Adrenal gland (tissue), 19 donors: ENCODE measurements at places on chromosomes 13 and 19. TPM values are rescaled to one million over a fixed set of nuclear protein-coding genes. Genes with fewer than 3 reads are reported as not detected.

- no peak overlapping the region for H3K27ac ChIP-seq
- peaks cover 5% of the 10 kb centered on the region for H3K4me1 ChIP-seq
Observed at GRCh38 chr19:42563352-42564210, 31.1 kb downstream of the CEACAM8 start.

The DKKL1 gene
- 0.56 TPM for polyA plus RNA-seq

GRCh38 chr13:85140192-85140591 is 659.0 kb downstream of the SLITRK6 start:
- no peaks in the 10 kb centered on the region for H3K4me1 ChIP-seq
- H3K27ac ChIP-seq: no peak overlapping the region
- no peak overlapping the region for H3K4me3 ChIP-seq
- no peaks in the 10 kb centered on the region for H3K27me3 ChIP-seq

DNA sequence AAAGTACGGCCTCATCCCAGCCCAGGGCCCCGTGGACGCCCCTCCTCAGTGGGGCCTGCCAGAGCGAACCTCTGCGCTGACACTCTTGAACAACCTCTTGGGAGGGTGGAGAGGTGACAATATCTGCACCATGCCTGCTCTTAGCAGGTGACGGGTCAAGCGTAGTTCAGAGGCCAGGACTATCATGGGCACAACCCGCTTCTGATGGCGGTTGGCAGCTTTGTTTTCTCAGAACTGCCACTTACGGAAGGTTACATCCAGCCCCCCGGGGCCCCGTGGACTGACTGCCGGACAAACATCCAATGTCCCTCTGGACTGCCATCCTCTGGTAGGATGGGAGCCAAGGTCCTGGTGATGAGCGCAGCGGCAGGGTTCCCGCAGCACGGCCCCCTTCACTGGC is 91.1 kb downstream of the TUBA3C start:
- H3K27ac ChIP-seq: no peak overlapping the region
- H3K4me1 ChIP-seq: no peaks in the 10 kb centered on the region
- H3K36me3 ChIP-seq: no peaks in the 10 kb centered on the region
- DNase-seq: no peak

DNA sequence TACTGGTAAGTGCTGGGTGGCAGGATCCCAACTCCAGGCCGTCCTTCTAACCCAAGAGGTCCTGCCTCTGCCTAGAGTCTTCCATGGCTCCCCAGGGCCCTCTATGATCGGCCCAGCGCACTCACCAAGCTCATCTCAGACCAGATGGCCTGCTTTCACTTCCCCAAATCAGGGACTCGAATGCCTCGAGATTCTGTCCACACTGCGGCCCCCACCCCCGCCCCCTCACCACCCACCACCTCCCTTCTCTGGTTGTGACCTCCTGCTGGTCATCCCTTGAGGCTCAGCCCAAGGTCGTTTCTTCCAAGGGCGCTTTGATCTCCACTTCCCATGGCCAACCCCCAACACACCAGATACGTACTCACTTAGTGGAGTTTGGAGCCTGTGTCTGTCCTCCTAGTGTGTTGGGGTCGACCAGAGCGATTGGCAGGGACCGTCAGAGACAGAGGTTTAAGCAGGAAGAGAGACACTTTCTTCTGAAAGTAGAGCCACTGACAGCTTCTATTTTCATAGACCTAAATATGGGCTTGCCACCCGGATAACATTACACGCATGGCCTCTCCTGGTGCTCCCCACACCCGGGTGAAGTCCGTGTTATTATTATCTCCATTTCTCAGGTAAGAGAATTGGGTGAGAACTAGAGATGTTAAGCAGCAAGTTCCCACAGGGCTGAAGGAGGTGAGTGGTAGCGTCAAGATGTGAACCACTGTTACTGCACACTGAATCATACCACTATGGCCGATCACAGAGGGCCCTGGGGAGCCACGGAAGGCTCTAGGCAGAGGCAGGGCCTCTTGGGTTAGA is at the start of gene FCER2:
TSS of gene FCER2 (minus strand) at position 478 of the 804 bp plus-strand sequence. CDS start 2,371 bp downstream, outside the sequence.
- peaks cover 5% of the 10 kb centered on the region for H3K27me3 ChIP-seq
- H3K27ac ChIP-seq: no peak within 1 kb of the TSS
- no peaks in the 10 kb centered on the region for H3K36me3 ChIP-seq
- no peak within 1 kb of the TSS for H3K4me3 ChIP-seq

GRCh38 chr19:5293612-5294378 is 46.8 kb downstream of the PTPRS start:
- peaks cover 22% of the 10 kb centered on the region for H3K4me1 ChIP-seq
- DNase-seq: peak; percentile 44
- H3K27me3 ChIP-seq: no peaks in the 10 kb centered on the region
- no peak overlapping the region for H3K27ac ChIP-seq
- H3K36me3 ChIP-seq: no peaks in the 10 kb centered on the region

DNA sequence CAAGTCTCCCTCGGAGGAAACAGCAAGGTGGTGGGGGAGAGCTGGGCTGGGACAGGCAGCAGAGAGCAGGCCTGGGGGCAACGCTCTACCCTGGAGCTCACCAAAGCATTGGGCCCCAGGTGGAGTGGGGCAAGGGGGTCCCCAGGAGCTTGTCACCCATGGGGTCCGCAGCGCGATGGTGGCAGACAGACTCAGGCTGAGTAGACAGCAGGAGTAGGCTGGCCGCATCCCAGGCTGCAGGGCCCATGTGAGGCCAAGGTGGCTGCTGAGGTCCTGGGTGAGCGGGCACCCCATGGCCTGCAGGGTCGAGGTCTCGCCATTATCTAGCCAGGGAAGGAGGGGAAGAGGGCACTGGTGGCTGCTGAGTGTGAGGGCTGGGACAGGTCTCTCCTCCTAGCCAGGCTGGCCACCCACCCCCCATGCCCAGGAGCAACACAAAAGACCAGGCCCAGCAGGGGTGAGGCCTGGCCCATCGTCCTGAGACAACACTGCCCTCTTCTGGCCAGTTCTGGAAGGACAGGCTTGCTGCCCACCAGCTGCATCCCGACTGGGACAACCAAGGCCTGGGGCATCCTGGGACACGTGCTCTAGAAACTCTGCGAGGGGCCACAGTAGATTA is 33.1 kb downstream of the CEBPG start:
- H3K4me1 ChIP-seq: no peaks in the 10 kb centered on the region
- DNase-seq: peak; percentile 72
- no peak overlapping the region for H3K4me3 ChIP-seq
- H3K36me3 ChIP-seq: no peaks in the 10 kb centered on the region
- H3K27me3 ChIP-seq: no peaks in the 10 kb centered on the region

The CYP4F2 gene
- not detected for polyA plus RNA-seq

- H3K27ac ChIP-seq: no peak overlapping the region
- no peak for DNase-seq
- H3K36me3 ChIP-seq: no peaks in the 10 kb centered on the region
- no peaks in the 10 kb centered on the region for H3K27me3 ChIP-seq
- H3K4me3 ChIP-seq: no peak overlapping the region
Observed at GRCh38 chr19:56829596-56829995, 10.9 kb downstream of the PEG3 start.

GRCh38 chr13:39956036-39956435 is 300.6 kb downstream of the COG6 start:
- no peak overlapping the region for H3K27ac ChIP-seq
- no peaks in the 10 kb centered on the region for H3K4me1 ChIP-seq
- no peak overlapping the region for H3K4me3 ChIP-seq
- no peak for DNase-seq

GRCh38 chr13:108451121-108451520 is 178.3 kb upstream of the MYO16 start:
- H3K4me1 ChIP-seq: no peaks in the 10 kb centered on the region
- no peak for DNase-seq
- H3K4me3 ChIP-seq: no peak overlapping the region
- H3K27ac ChIP-seq: no peak overlapping the region
- H3K27me3 ChIP-seq: no peaks in the 10 kb centered on the region
- no peaks in the 10 kb centered on the region for H3K36me3 ChIP-seq

GRCh38 chr19:39568604-39569003 is 28.6 kb upstream of the EID2 start:
- H3K27me3 ChIP-seq: no peaks in the 10 kb centered on the region
- H3K27ac ChIP-seq: no peak overlapping the region
- no peak for DNase-seq
- H3K36me3 ChIP-seq: no peaks in the 10 kb centered on the region

The TMEM59L gene
- 1.9 TPM for polyA plus RNA-seq

The CYP2A6 gene
- 0.57 TPM for polyA plus RNA-seq

The ZNF333 gene
- 17.8 TPM for polyA plus RNA-seq

- no peaks in the 10 kb centered on the region for H3K27me3 ChIP-seq
- H3K27ac ChIP-seq: no peak overlapping the region
- H3K4me3 ChIP-seq: no peak overlapping the region
- H3K4me1 ChIP-seq: peaks cover 24% of the 10 kb centered on the region
- H3K36me3 ChIP-seq: no peaks in the 10 kb centered on the region
- peak; percentile 48 for DNase-seq
Observed at GRCh38 chr19:3950871-3951861, 18.3 kb downstream of the NMRK2 start.

The SIRT2 gene
- 79.4 TPM for polyA plus RNA-seq

DNA sequence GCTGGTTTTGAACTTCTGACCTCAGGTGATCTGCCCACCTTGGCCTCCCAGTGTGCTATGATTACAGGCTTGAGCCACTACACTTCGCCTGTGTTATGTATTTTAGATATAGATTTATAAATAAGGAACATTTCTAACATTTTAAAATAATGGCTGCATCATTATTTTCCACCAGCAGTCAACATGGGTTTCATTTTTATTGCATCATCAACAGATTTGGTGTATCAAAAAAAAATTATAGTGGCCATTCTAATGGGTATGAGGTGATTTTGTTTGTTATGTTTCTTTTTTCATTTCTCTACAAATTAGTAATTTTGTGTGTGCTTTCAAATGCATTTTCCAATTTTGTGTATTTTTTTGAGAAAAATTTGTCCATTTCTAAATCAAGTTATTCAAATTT is 16.2 kb upstream of the ZNF93 start:
- no peak overlapping the region for H3K27ac ChIP-seq
- H3K27me3 ChIP-seq: no peaks in the 10 kb centered on the region
- no peak overlapping the region for H3K4me3 ChIP-seq

DNA sequence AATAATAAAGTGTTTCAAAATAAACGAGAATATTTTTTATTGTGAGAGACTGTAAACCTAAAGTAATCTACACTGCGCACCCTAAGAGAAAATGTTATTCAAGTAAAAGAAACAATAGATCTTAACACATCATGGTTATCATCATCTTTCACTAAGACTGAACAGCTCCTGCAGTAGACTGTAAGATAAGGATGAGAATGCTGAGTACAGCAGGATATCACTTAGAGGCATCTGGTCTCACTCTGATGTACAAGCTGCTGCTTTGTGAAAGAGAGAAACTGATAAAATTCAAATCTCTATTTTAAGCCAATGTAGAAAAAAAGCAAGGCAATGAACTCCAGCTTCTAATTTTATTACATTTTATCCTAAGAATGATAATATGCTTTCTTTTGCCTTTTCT is 261.7 kb upstream of the HTR2A start:
- no peaks in the 10 kb centered on the region for H3K4me1 ChIP-seq
- DNase-seq: no peak
- no peaks in the 10 kb centered on the region for H3K36me3 ChIP-seq
- H3K27me3 ChIP-seq: no peaks in the 10 kb centered on the region
- no peak overlapping the region for H3K27ac ChIP-seq

The IL4I1 gene
- 2.1 TPM for polyA plus RNA-seq

The CGB8 gene
- not detected for polyA plus RNA-seq

DNA sequence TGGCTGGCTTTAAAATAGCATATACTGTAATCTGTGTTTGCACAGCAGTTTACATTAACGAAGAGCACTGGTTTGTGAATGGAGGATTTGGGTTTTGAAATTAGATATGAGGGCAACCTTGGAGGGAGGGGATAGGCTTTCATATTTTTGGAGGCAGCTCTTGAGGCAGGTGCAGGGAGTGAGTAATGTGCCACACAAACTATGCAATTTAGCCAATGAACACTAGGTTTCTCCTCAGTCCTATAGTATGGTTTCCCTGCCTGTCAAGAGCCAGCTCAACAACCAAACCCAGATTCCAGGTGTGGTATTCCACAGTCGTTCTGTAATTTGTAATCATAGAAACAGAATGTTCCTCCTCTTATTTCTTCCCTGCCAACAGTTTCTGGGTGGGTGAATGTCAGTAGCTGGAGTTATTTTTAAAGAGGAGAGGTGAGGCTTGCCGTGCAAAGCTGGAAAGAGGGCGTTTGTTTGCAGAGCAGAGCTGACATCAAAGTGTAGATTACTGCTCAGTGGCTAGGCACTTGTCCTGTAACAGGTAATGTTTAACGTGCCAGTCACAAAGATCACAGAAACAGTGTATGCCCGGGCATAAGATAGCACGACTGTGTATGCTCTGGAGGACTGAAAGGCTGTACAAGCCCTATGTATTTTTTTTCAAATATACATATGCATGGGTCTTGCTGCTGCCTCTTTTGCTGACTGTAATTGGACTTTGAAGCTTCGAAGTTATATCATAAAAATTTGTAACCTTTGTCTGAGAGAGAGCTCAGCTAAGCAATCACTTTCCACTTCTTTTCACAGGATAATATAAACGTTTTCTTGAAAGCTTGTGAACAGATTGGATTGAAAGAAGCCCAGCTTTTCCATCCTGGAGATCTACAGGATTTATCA is 124.2 kb downstream of the LMO7 start:
- DNase-seq: no peak
- H3K4me3 ChIP-seq: no peak overlapping the region
- H3K36me3 ChIP-seq: no peaks in the 10 kb centered on the region
- no peaks in the 10 kb centered on the region for H3K27me3 ChIP-seq

- H3K27ac ChIP-seq: no peak overlapping the region
- H3K36me3 ChIP-seq: no peaks in the 10 kb centered on the region
- no peaks in the 10 kb centered on the region for H3K4me1 ChIP-seq
- no peaks in the 10 kb centered on the region for H3K27me3 ChIP-seq
- no peak overlapping the region for H3K4me3 ChIP-seq
- no peak for DNase-seq
Observed at GRCh38 chr13:42968906-42969305, 23.1 kb downstream of the EPSTI1 start.

DNA sequence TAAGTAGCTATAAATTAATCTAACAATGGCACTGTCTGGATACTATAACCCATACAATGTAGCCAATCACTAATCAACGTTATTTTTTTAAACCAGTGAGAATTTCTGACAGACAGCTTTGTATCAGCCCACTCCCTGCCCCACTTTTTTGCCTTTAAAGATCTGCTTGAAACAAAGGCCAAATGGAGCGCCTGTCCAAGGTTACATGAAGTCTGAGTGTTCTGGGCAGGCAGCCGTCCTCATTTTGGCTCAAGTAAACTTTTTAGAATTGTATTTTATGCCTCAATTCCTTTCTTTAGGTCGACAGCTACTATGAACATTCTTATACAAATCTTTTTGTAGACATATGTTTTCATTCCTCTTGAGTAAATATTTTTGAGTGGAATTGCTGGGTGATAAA is 6.2 kb downstream of the IFT88 start:
- H3K27me3 ChIP-seq: no peaks in the 10 kb centered on the region
- DNase-seq: peak; percentile 51
- peaks cover 3% of the 10 kb centered on the region for H3K4me1 ChIP-seq
- H3K27ac ChIP-seq: peak overlapping the region; percentile 43
- no peak overlapping the region for H3K4me3 ChIP-seq

GRCh38 chr13:31246918-31247317 is 47.1 kb downstream of the B3GLCT start:
- no peaks in the 10 kb centered on the region for H3K4me1 ChIP-seq
- no peaks in the 10 kb centered on the region for H3K36me3 ChIP-seq
- DNase-seq: no peak
- H3K27ac ChIP-seq: no peak overlapping the region
- no peak overlapping the region for H3K4me3 ChIP-seq
- H3K27me3 ChIP-seq: no peaks in the 10 kb centered on the region
